Heart right ventricle (tissue), 16 donors: ENCODE measurements at places on chromosomes 16 and 17. TPM values are rescaled to one million over a fixed set of nuclear protein-coding genes. Genes with fewer than 3 reads are reported as not detected.

- DNase-seq, result no peak
These were observed 24.6 kb upstream of the MYOCD start for GRCh38 chr17:12641084-12641483.

DNA sequence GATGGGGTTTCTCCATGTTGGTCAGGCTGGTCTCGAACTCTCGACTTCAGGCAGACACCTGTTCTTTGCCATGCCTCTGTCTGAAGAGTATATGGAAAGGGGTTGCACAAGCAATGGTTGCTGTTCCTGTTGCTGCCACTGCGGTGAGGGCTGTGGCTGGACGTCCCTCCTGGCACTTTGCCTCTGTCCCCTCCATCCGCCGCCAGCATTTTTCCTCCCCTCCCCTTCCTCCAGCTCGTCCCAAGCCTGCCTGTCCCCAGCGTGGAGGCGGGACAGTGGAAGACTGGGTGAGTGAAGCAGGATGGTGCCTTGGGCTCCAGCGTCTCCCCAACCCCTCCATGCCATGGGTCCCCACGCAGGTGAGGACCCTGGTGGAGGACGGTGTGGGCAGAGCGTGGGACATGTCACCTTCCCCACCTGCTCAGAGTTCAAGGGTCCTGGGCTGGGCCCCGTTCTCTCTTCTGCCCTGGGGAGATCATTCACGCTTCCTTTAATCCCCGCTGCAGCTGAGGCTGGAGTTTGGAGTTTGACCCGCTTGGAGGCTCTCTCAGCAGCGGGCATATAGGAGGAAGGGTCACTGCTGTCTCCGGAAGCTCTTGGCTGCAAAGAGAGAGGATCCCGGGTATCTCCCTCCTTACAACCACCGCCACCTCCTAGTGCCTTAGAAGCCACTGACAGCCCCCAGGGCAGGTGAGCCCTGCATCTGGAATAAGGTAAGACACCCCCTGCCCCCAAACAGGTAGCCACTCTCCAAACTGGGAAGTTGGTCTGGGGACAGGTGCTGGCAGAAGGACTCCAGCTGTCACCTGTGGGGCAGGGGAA is at the start of gene SLC5A11:
SLC5A11 (plus strand) TSS at position 238 of the 822 bp plus-strand sequence. CDS start 12,681 bp downstream, outside the sequence.
- no peak for DNase-seq

- DNase-seq, result no peak
These were observed 11.4 kb downstream of the GGA3 start for GRCh38 chr17:75250009-75250471.

GRCh38 chr17:83190601-83191387 is 111.4 kb downstream of the METRNL start:
- no peak for DNase-seq

The CES3 gene
- 0.07 TPM for polyA plus RNA-seq

The NPW gene
- polyA plus RNA-seq, result not detected

The SLC13A2 gene
- polyA plus RNA-seq, result not detected
